Sigmoid colon (tissue), 7 donors: ENCODE measurements at places on chromosomes 5 and 9. TPM values are rescaled to one million over a fixed set of nuclear protein-coding genes. Genes with fewer than 3 reads are reported as not detected.

FGF10 gene
- 25.9 TPM for total RNA-seq

PRRT1B gene
- not detected for total RNA-seq

SPTLC1 gene
- total RNA-seq: 55.0 TPM

SH3RF2 gene
- total RNA-seq: 0.28 TPM

CERT1 gene
- 40.2 TPM for total RNA-seq

F2RL2 gene
- 4.6 TPM for total RNA-seq

DNA sequence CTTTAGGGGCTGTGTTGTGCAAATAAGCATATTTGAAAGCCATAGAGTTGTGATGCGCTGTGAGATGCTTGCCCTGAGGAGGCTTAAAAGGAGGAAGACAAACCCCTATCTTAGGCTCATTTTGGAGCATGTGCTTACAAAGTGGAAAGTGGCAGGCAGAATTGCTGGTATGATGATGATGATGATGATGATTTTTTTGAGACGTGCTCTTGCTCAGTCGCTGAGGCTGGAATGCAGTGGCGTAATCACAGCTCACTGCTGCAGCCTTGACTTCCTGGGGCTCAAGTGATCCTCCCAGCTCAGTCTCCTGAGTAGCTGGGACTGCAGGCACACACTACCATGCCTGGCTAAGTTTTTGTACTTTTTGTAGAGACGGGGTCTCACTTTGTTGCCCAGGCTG, 1.7 kb downstream of the CNOT8 start:
- peak; percentile 73 for DNase-seq

- DNase-seq: no peak
These were observed 13.6 kb upstream of the GABRP start for GRCh38 chr5:170769898-170770416.

GRCh38 chr9:78519786-78520185, 222.9 kb downstream of the PSAT1 start:
- no peak for DNase-seq

- DNase-seq: no peak
These were observed 76.0 kb downstream of the C9orf153 start for GRCh38 chr9:86183229-86184137.

- no peak for DNase-seq
These were observed 346.7 kb upstream of the KLF4 start for GRCh38 chr9:107836300-107836699.

GRCh38 chr5:76404223-76405211, 1.4 kb downstream of the IQGAP2 start:
- peak; percentile 66 for DNase-seq

DNA sequence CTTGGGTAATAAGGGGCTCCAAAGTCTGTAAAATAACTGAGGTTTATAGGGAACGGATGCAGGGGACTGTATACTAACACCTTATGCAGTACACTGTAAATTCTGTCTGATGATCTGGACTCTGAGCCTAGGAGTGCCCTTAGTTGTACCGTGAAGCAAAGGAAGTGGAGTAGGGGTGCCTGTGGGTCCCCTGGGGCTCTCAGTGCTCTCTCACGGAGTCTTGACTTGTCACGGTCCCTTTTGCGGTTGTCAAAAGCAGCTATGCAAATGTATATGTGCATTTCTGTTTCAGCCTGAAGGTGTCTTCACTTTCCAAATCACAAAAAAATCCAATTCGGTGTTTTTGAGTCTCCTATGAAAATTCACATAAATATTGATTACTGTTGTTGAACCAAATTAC, 17.8 kb downstream of the DMRT1 start:
- no peak for DNase-seq

- DNase-seq: no peak
These were observed 15.6 kb downstream of the NDUFA8 start for GRCh38 chr9:122143876-122144405.

GRCh38 chr5:33276628-33276950, 164.2 kb upstream of the TARS1 start:
- DNase-seq: no peak
